Stimulated activated CD4-positive, alpha-beta T cell treated with anti-CD3 and anti-CD28 coated beads, Interleukin-1b, Interleukin-23, amount 100 ng/mL, for 48 hours (primary cell): ENCODE measurements at places on chromosomes 6 and 20.

GRCh38 chr20:46215913-46216707 lies 92.2 kb downstream of the CDH22 start:
- DNase-seq = no peak

DNA sequence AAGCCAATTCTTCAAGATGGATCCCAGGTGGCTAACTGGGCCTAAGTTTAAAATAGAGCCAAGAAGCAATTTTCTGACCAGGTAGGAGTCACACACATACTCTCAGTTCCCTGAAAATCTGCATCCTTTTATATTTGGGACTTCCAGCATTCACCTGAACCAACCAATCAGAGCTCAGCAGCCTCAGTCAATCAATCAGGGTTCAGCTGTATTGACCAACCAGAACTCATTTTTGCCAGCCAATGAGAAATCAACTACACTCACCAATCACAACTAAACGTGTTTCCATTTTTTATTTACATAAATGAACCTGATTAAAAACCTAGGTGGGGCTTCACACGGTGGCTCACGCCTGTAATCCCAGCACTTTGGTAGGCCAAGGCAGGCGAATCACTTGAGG lies 37.5 kb downstream of the SLC17A4 start:
- DNase-seq = no peak

- no peak for DNase-seq
Measured at GRCh38 chr20:51938559-51939258, 136.4 kb upstream of the SALL4 start.

DNA sequence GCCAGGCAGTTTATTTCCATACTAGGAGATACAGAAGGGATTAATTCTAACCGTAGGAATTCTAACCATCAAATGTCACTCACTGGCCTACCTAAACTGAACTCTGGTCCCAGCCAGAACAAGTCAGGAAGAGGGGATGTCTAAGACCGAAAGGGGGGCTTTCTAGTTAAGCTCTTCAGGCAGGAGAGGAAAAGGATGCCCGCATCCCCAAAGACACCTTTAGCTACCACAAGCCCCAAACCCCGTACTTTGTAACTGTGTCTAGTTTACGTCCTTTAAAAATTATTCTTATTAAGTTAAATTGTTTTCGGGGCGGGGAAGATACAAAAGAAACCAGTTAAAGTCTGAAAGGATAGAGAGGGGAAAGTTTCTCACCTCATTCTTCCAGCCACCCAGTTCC lies 1.2 kb upstream of the ZNF76 start:
- no peak for DNase-seq

- no peak for DNase-seq
Measured at GRCh38 chr20:9099372-9099771, 30.5 kb downstream of the PLCB4 start.

DNA sequence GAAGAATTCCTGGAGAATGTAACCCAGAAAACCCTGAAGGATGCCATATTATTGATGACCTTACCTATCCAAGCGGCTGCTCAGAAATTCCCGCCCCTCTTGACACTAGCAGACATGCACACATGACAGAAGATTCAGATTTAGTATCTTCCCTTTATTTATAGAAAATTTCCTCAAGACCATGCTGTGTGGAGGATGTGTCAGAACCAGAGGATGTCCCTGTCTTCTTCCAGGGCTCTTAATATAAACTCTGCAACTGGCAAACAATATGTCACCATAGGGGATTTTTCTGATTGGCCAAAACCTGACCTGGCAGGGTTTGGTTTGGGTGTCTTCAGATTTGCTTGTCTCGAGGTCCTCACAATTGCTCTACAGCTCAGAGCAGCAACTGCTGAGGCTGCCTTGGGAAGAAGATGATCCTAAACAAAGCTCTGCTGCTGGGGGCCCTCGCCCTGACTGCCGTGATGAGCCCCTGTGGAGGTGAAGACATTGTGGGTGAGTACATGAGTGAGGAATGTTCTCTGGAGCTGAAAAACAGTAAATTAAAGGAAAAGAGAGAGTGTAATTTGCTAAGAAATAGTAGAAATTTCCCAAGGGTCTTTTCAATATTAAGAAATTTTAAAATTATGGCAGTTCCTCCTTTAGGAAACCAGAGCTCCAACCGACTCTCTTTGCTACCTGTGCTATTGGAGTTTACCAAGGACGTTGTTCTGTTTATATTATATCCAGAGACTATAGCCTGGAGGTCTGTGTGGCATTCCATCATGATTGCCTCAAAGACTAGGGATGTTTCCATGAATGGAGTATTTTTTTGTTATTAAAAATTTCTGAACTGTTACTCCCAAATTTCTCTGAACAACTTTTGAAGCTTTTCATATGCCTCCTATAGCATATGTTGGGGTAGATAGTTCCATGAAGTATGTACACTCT lies at the start of gene HLA-DQA2:
HLA-DQA2 (plus strand) TSS at position 361 of the 930 bp plus-strand sequence; CDS start at position 414, 53 bp downstream.
- no peak for DNase-seq

GRCh38 chr6:150590446-150590845 lies 9.2 kb upstream of the PLEKHG1 start:
- DNase-seq = no peak

DNA sequence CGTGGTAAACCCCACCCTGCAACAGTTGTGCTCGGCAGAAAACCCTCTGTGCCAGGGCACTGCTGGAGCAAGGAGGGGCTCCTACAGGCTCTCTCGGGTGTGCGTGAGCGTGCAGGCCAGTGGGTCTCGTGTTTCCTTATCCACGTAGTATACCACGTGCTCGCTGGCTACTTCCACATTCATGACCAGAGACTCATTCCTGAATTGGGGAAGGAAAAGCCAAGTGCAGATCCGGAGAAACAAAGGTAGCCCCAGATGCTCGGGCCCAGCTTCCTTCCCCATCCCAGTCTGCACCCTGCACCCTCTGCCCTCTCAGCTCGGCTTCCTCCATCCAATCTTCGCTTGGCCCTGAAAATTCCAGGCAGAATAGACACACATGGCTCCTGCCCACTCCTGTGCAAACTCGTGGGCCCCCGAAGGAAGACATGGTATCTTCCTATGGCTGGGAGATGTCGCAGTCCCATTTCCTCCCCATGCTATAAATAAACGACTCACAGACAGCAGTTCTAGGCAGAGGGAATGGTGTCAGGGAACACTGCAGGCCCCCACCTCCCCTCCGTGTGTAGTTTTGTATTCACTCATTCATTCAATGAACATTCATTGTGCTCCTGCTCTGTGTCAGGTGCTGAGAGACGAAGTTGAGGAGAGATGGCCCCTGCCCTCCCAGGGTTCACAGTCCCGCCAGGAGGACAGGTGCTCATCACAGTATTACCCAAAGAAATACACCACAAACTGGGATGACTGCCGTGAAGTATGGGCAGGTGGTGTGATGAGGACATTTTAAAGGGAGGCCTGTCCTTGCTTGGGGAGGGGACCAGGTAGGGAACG lies 29.6 kb downstream of the NPEPL1 start:
- DNase-seq = no peak
